ENCODE measurements at places on chromosomes 3 and 15.
A peak's percentile ranks its signal among the peaks of the same experiment; 100 is the strongest.

DNA sequence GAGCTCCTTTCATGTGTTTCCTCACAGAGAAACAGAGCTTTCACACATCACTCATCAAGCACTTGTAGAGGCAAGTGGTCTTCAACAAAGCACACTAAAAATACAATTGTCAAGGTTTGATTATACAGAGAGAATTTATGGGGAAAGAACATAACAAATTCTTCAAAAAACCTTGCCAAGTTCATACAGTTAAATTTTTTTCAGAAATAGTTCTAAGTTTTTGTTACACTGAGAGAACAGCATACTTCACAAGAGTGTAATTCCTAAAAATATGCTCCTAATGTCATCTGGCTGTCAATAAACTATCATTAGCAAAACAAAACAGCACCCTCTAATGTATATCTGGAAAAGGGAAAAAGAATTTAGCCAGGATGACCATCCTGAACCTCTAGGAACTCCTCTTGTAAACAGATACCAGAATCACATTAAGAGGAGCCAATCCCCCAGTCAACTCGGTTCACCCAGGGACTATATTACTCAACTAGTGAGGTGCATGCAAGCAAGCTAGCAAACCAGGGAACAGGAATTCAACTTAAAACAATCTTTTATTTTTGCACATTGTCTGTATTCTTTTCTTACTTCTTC, 63.3 kb downstream of the RAD18 start:
- DNase-seq = peak; percentile 62

DNA sequence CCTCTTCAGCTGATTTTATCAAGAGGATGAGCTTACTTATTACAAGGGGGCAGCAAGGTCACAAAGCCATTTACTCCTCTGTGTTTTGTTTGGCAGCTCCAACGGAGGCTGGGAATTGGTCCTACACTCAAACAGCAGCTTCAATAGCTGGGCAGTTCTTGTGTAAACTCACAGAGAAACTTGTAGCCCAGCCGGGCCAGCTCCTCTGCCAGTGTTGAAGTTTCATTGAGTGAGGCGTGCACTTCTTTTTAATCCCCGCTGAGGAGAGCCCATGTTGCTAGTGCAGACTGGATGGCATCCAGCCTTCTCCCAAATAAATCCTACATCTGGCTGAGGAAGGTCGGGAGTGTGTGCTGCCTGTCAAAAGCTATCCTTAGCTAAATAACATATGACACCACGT, 59.5 kb downstream of the BFSP2 start:
- DNase-seq = peak; percentile 33

- no peak for DNase-seq
Measured at GRCh38 chr3:145209561-145209960, 951.4 kb downstream of the PLOD2 start.

DNA sequence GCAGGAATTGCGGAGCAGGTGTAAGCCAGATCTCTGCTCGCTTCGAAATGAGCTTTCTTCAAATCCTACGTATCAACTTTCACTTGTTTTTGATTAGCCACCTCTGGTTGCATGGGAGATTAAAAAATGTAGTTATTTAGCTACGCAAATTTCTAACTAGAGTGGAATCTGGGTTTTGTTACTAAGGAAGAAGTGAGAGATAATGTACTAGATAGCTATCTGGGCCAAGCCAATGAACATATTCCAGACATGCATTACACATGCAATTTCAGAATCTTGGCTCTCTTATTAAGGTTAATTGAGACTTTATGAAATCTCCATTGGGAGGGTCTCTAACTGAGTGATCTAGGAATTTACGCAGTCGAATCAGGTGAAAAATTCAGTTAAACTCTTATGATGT, 765.7 kb downstream of the DIPK2A start:
- no peak for DNase-seq

GRCh38 chr3:4425707-4426106, 41.4 kb downstream of the SUMF1 start:
- DNase-seq = peak; percentile 44

DNA sequence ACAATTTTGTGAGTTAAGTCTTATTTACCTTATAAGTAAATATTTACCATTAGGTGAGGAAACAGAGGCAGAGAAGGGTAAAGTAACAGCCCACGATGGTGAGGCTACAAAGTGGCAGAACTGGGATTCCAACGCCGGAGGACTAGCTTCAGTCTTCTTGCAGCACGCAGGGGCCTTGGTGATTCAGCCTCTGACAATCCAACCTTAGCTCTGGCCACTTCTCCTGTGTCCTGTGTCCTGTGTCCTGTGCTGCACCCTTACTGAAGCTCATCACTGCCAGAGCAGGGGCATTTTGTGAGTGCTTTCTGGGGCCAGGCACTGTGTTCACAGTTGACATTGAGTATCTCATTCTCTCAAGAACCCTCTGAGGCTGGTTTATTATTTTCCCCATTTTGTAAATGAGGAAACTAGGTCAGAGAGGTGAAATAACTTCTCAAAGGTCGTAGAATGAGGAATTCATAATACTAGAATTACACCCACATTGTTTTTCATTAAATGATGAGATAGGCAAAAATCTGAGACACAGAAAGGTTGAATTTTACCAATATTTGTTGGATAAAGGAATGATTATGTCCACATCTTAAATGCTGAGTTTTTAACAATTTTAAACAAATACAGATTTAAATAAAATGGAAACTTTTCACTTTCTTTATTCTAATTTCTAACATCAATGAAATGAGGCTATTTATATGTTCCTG, 215.9 kb downstream of the BBX start:
- no peak for DNase-seq

- peak; percentile 82 for DNase-seq
Measured at GRCh38 chr15:59296181-59296617, 76.5 kb downstream of the MYO1E start.

GRCh38 chr3:116445990-116446389, 703 bp upstream of the LSAMP start:
- DNase-seq = no peak

DNA sequence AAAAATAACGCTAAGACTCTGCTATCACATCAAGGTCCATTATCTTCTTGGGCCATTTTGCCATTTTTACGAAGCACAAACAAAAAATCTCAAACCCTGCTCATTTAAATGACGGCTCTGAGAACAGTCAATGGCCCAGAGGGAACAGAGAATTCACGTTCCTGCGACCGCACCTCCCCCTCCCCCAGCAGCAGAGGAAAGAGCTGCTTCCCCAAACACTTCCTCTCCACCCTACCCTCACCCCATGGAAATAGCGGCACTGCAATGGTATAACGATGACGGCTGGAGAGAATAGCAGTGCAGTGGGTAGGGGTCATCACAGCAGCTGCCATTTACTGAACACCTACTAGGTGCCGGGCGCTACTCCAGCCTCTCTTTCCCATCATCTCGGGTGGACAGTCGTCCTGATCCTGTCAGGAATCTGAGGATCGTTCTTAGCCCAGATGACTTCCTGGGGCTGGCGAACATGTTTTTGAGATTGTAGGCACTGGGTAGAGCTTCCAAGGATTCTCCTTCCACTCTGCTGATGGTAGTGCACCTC, 113.3 kb downstream of the IQSEC1 start:
- DNase-seq = no peak

GRCh38 chr15:74314795-74315438, 52.5 kb downstream of the CYP11A1 start:
- DNase-seq = no peak

GRCh38 chr15:79192462-79193036, 90.0 kb upstream of the ANKRD34C start:
- DNase-seq = peak; percentile 18

GRCh38 chr15:55574096-55574495, 14.0 kb downstream of the PYGO1 start:
- no peak for DNase-seq

DNA sequence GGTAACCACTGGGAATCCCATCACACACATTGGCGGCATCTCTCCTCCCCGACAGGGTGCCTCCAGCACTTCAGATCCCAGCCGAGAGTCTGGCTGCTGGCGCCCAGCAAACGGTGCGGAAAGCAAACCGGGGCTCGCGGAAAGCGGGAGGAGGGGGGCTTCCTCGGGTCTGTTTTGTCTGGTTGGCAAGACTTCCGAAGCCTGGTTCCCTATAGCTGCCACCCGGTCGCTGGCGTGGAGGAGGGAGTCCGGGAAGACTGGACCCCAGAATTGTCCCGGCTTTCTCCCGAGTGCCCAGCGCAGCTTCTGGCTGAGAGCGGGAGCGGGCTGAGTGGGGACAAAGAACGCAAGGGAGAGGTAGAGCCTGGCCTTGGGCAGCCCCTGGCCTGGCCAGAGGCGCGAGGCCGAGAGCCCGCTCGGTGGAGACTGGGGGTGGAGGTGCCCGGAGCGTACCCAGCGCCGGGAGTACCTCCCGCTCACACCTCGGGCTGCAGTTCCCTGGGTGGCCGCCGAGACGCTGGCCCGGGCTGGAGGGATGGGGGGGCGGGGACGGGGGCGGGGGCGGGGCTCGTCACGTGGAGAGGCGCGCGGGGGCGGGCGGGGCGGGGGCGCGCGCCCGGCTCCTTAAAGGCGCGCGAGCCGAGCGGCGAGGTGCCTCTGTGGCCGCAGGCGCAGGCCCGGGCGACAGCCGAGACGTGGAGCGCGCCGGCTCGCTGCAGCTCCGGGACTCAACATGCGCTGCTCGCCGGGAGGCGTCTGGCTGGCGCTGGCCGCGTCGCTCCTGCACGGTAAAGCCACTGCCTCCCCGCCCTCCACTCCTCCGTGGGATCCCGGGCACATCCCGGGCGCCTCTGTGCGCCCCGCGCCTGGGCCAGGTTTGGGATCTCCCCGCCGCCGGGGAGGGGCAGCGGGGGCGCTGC, at the start of gene CHRNA7:
Gene CHRNA7, plus strand, starts transcription at position 654 of the 920 bp plus-strand sequence. Its CDS starts 80 bp downstream, at position 734.
- peak; percentile 59 for DNase-seq

Measured in adipocyte (in vitro differentiated cells).